ENCODE measurements at places on chromosomes 7 and 10.

- DNase-seq, result no peak
Measured at GRCh38 chr7:103116511-103116910, 32.4 kb downstream of the NAPEPLD start.

DNA sequence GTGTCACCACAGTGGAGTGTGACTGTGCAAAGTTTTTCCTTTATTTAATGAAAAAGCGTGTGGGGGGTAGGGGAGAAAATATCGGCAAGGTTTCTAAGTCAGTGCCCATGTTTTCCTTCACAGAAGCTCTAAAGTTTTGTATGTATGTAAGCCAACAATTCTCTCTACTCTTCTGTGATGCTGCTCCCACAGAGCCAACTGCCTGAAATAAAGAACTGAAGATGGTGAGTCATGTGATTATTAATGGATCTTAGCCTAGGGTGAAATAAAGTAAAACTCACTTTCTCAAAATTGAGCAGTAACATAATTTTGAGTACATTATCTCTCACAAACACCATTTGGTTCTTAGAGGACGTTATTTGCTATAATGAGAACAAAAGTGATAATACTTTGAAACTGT is 143.7 kb downstream of the ELMO1 start:
- no peak for DNase-seq

DNA sequence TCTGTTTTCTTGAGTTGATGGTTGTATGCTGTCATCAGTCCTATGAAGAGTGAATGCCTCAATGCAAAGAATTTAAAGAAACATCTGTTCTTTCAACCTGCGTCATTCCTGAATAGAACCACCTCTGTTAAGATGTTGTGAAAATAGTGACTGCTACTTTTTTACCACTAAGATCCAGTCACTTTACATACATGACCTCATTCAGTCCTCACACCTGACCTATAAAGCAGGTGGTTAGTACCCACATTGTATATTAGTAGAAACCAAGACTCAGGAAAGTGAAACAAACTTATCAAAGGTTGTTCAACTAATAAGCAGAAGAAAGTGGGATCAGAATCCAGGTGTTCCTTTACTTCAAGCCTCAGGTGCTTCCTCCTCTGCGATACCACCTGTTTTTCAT is 64.8 kb downstream of the ITGB8 start:
- DNase-seq, result no peak

DNA sequence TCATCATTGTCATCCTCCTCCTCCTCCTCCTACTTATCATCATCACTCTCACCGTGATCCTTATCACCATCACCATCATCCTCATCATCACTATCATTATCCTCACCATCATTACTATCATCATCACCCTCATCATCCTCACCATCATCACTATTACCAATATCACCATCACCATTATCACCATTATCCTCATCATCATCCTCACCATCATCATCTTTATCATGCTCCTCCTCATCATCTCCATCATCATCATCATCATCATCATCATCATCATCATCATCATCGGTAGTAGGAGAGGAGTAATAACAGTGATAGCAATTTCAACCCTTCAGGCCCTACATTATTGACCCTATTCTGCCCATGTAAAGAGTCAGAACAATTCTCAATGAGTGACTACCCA is 345.9 kb upstream of the ZNF32 start:
- DNase-seq, result no peak

DNA sequence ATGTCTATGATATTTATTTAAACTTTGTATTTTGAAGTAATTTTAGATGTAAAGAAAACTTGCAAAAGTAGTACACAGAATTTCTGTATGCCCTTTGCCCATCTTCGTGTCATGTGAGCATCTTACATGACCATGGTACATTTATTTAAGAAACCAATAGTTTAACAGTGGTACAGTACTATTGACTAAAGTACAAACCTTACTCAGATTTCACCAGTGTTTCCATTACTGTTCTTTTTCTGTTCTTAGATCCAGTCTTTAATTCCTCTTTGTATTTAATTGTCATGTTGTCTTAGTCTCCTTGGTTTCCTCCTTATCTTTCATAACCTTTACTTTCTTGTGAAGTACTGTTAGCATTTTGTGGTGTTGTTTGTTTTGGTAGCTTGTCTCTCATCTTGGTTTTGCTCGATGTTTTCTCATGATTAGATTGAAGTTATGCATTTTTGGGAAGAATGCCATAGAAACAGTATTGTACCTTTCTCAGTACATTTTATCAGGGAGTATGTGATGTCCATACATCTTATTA is 24.1 kb downstream of the TAX1BP1 start:
- DNase-seq, result no peak

DNA sequence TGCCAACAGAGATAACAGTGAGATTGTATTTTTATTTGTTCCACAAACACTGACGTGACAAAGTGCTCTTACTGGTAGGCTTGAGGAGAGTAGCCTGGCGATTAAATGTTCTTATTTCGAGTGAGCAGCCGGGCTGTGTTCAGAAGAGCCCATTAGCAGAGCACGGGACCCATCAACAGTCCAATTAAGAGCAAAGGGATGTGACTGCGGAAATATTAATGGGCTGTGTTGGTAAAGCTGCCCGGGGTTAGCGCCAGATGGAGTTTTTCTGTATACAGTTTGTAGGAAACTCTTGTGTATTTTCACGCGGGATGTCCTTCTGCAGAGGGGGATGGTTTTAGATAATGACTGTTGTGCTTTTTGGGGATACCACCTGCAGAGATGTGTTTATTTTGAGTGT is 104.3 kb downstream of the KIAA1217 start:
- DNase-seq, result no peak

DNA sequence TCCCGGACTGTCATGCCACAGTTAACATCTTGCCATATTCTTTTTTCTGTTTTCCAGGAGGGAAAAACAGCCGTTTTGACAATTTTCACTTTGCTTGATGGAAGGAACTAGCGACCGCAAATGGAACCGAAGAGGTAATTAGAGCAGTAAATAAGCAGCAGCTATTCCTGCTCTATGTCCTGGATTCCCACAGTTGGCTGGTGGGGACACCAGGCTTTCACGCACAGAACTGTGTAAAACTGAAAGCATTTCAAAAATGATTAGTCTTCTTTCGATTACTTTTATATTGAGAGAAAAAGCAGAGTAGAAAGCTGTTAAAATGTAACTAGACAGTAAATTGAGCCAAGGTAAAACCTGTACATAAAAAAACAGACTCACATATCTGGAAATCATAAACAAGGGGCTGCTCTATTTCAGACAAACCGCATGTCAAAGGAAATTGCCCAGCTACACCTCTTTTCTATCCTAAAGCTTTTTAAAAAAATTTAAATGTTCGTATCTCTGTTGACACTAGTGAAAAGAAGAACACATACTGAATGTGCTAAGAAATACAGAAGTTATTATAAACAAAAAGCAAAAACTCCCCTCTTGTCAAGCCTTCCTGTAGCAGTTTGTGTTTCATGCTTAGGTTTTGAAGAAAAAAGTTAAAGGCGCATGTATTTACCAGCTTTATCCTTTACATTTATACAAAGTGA is 93.4 kb downstream of the RNF216 start:
- DNase-seq, result no peak

DNA sequence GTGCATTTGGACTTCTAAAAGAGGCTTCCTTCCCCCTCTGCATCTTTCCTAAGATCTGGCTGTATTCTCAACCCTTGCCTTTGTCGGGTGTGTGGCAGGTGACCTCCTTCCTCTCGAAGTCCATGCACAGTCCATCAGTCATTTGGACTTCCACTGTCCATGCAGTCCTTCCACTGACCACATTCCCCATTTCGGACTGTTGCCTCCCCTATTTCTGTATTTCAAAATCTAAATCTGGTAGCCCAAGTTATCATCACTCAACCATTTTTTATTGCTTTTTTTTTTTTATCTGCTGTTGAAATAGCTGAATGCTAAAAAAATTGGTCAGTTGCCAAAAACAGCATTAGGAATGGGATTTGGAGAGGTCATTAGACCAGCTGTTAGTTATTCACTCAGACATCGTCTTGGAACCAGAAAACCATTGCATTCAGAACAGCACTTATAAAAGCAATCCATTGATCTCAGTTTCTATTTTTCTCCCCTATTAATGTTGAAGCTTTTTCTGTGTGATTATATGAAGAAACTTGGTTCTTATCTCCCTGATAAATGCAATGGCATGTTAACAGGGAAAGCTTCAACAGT is 575.6 kb downstream of the KIF20B start:
- no peak for DNase-seq

DNA sequence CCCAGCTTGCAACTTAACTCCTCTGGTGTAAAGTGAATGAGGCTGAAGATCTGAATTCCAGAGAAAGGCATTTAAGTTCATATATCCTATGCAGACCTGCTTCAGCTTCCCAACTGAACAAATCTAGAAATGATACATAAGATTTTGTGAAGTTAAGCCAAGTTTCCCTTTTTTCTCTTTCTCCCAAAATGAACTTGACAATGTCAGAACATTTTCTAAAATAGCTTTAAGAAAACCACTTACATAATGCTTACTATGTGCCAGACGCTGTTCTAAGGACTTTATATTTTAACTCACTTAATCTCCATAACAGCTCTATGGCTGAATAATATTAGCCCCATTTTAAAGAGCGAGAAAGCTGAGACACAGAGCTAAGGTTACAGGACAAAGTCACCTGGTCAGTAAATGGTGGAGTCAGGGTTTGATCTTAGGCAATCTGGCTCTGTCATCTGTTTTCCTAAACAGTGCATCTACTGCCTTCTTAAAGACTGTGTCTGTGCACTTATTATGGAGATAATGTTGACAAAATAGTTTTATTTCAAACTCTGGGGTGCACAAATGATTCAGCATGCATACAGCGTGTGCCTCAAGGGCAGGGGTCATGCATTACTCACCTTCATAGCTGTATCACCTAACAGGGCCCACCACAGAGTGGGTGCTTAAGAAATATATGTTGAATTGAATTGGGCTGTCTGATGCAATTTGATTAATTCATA is 66.8 kb downstream of the RHOBTB1 start:
- DNase-seq, result no peak

DNA sequence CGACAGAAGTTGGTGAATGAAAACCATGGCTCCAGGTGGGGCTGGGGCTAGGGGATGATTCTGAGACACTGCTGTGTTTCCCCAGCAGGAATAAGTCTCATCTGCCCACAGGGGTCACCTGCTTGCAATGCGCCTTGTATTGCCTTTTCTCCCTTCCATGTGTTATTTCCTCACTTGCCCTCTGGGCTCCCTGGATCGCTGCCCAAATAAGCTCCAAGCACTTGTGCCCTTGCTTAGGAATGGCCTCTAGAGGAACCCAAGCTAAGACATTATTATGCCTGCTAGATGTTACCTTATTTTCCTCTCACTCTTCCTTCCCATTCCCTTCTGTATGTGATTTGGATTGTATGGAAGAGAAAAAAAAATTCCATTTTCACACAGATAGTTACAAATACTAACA is 24.8 kb upstream of the PLPP4 start:
- no peak for DNase-seq

DNA sequence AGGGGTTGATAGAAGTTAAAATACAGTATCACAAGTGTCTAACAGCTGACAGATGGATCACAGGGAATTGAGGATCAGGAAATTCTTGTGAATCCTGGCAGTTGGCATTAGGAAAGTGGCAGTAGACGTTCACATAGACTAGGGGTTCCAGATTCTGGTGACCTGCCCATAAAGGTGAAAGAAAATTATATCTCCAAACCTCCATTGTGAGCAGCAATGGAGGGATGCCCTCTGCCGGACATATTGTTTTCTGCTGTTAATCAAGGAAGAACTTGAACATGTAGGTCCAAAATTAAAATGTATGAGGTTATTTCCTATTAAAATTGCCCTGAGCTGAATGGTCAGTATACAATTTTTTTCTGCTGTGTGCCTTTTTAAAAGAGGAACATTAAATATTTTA is 5.1 kb downstream of the NME8 start:
- DNase-seq, result no peak

Data from left colon (tissue), 2 donors.